ENCODE measurements at places on chromosomes 11 and 22. TPM values are rescaled to one million over a fixed set of nuclear protein-coding genes. Genes with fewer than 3 reads are reported as not detected.

CREB3L1 gene
- total RNA-seq, result 1.3 TPM

FAM227A gene
- total RNA-seq, result 0.66 TPM

OR51B4 gene
- not detected for total RNA-seq

OR4A16 gene
- not detected for total RNA-seq

OR5B21 gene
- not detected for total RNA-seq

DERL3 gene
- 2.9 TPM for total RNA-seq

FGF3 gene
- total RNA-seq, result 0.19 TPM

POU2AF2 gene
- 1.0 TPM for total RNA-seq

CNTN5 gene
- 0.14 TPM for total RNA-seq

DGCR6 gene
- 1.2 TPM for total RNA-seq

BSCL2 gene
- 29.3 TPM for total RNA-seq

SRRD gene
- 18.3 TPM for total RNA-seq

FAM180B gene
- total RNA-seq, result not detected

SLC22A6 gene
- total RNA-seq, result not detected

SH3BP1 gene
- total RNA-seq, result 21.3 TPM

ARHGAP42 gene
- total RNA-seq, result 24.4 TPM

MRPL11 gene
- 84.3 TPM for total RNA-seq

C11orf42 gene
- not detected for total RNA-seq

MAJIN gene
- 0.14 TPM for total RNA-seq

SMTNL1 gene
- 0.05 TPM for total RNA-seq

C2CD2L gene
- total RNA-seq, result 4.7 TPM

ART1 gene
- not detected for total RNA-seq

MB gene
- total RNA-seq, result 1.1 TPM

LDLRAD3 gene
- total RNA-seq, result 2.1 TPM

OR6M1 gene
- not detected for total RNA-seq

PRG3 gene
- 83.9 TPM for total RNA-seq

OR8D1 gene
- not detected for total RNA-seq

LRRC74B gene
- not detected for total RNA-seq

GRAMD4 gene
- 37.3 TPM for total RNA-seq

OR52N2 gene
- not detected for total RNA-seq

MYO7A gene
- 1.5 TPM for total RNA-seq

MPEG1 gene
- 55.0 TPM for total RNA-seq

OR52N1 gene
- total RNA-seq, result not detected

WNT7B gene
- total RNA-seq, result 0.66 TPM

TP53I11 gene
- 6.1 TPM for total RNA-seq
